ENCODE measurements at places on chromosomes 2 and 18.

DNA sequence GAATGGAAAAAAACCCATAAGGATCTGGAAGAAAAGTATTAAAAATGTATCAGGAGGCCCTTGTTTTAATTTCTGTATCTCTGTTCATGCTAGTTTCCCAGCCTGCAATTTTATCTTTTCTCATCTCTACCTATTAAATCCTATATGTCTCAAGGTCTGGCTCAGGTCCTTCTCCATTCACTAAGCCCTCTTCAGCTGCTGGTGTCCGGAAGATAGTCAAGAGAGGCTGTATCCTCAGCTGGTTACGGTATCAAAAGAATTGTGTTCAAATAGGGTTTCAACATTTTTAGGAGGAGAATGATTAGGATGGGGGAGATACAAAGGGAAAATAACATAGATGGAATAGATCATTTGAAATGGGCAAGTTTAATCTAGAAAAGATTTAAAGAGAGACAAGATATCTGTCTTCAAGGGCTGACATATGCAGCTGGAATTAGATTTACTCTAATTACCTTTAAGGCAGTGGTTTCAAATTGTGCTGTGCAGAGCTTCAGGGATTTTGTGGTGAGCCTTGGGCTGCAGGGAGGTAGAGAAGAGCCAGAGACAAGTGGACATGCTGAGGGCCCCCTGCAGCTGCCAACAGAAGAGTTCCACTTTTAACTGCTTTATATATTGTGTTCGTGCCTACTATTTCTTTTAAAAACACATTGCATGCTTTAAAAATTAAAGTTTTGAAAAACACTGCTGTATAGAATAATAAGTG is 24.1 kb downstream of the GREB1L start:
- no peak for DNase-seq

DNA sequence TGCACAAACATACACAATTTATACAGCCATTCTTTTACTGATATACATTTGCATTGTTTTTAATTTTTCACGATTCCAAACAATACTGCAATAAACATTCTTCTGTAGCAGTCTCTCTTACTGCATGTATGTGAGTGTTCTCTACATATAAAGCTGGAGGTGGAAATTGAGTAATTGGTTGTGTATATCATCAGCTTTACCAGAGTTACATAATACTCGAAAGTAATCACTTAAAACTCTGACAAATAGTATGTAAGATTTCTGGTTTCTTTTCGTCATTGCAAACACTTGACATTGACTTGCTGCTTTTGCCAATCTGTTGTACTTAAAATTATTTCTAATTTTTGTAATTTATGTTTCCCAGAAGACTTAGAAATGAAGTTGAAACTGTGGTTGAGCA is 110.2 kb downstream of the TDRD15 start:
- no peak for DNase-seq

- DNase-seq, result no peak
These were observed 159.8 kb downstream of the TAF4B start for GRCh38 chr18:26386002-26386401.

GRCh38 chr2:110853516-110853915 is 121.1 kb downstream of the ACOXL start:
- peak; percentile 67 for DNase-seq

GRCh38 chr2:24258718-24259117 is 83.9 kb downstream of the FAM228A start:
- no peak for DNase-seq

- DNase-seq, result no peak
These were observed 17.6 kb upstream of the PDIA6 start for GRCh38 chr2:10830203-10830602.

GRCh38 chr18:45163871-45164270 is 451.4 kb upstream of the SLC14A2 start:
- no peak for DNase-seq

GRCh38 chr18:42255908-42256765 is 301.1 kb downstream of the PIK3C3 start:
- DNase-seq, result no peak

DNA sequence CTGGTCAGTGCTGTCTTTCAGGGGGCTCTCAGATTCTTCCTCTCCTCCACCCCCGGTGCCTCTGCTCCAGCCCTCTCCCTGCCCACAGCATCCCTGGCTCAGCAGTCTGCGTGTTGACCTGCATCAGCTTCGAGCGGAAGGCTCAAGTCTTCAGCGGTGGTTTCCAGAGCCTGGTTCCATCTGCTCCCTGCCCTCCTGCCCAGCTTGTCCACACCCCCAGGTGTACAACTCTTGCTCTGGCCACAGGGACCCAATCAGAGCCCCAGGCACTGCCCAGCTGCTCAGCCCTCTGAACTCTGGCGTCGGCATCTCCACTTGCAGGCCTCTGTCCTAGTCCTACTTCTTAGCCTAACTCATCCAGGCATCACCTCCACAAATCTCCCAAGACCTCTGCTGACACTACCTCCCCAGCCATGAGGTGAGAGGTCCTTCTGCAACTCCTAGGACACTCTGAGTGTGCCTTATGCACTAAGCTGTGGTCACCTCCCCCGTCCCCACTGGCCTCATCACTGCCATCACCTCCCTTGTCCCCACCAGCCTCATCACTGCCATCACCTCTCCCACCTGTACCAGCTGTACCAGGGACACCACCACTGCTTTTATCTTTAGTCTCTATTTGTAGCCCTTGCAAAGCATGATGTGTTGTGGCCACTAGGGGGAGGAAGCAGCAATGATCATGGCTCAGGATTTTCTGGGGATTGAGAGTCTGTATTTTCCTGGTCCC is 60.9 kb downstream of the EDAR start:
- DNase-seq, result peak; percentile 42

GRCh38 chr2:8659092-8659734 is 22.6 kb upstream of the ID2 start:
- no peak for DNase-seq

DNA sequence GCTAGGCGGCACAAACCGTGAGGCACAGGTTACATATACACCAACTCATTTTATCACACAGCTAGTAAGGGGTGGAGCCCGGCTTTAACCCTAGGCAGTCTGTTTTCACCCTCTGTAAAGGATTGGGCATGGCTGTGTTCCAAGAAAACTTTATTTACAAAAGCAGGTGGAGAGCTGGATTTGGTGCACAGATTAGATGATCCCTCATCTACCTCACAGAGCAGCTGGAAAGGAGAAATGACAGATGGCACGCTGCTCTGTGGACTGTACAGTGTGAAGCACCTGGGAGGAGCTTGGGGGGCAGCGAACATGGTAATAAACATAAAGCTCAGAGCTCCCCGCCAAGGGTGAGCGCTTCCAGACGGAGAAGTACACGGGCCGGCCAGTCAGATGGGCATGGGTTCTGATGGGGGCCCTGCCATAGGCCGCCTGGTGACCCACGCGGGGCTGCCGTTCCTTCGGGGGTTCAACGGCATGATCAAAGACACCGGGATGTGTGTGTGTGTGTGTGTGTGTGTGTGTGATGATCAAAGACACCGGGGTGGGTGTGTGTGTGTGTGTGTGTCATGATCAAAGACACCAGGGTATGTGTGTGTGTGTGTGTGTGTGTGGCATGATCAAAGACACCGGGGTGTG is 862 bp upstream of the TMEM177 start:
- peak; percentile 13 for DNase-seq

DNA sequence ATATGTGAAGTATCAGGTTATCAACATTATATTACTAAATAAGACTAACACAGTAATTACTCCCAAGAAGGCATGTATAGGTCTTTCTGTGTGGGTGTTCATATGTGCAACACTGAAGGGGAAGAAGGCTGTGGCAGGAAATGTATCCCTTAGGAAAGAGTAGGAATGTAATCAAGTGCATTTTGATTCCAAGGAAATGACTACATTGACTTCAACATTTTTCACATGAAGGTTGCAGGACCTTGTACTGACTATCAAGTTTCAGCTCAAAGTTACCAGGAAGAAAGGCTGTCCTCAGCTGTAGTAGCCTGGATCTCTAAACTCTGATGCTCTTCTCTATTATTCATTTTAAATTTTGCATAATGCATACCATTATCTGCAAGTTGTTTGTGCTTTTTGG is 680.8 kb downstream of the NYAP2 start:
- DNase-seq, result no peak

DNA sequence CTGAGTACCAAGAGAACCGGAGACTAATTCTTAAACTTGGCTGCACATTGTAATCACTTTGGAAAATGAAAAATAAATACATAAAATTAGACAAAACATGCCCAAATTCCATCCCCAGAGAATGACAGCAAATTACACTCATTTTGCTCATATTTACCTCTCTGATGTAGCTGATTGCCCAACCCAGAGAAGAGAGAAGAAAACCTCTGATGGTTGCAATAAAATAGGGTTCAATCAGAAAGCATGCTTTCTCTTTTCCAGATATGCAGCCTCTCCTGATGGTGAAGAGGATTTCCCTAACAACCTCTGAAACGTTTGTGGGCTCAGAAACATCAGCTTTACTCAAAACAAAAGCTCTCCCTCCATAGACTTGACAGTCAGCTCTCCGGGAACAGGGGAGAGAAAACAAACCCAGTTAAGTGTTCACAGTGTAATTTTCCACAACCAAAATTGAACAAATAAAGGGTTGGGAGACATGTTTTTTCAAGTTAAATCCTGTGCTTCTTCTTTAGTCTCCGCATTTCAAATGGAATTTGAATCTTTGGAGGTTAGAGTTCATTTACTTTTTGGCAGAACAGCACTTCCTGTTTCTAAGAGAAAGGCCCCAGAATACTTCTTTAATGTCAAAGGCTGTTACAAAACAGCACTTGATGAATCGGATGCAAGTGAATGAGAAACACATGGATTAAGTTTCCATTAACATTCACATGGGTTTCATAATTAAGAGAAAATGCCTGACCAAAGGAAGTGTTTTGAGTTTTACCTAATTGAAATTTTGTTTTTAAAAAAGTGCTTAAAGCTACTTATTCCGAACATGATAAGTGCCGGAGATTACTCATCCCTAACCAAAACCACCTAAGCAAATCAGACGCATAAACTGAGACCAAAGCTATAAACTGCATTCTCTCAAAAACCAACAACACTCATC is 570.1 kb upstream of the SYT4 start:
- DNase-seq, result no peak

DNA sequence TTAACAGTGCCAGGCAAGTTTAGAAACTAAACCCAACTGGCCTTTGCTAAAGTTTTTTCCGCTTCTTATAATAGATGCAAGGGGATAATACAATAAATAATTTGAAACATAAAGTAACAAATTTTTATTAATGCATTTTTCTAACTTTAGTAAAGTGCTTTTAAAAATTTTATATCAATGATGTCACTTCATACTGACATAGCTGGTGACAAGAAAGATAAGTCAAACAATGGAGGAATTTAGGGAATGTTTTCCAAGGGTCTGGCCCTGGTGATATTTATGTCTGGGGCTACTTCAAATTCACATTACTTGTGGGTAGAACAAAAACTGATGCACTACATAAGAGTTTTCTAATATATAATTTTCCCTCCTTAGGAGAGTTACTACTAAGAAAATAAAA is 61.2 kb upstream of the CBLN2 start:
- DNase-seq, result no peak

DNA sequence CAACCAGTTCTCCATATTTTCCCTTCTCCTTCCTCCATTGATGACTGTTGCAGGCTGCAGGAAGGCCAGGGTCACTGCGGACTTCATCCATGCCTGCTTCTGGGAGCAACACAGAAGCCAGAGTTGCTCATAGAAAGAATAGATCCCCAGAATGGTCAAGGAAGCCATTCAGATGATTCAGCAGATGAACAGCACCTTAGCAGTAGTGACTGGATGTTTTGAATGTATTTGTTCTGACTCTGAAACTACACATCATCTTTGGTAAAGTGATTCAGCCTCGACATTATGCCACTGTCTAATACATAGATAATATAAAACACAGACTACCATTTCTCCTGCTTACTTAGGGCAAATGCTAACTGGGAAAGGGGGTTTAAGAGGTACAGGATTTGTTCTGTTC is 411.6 kb downstream of the RND3 start:
- no peak for DNase-seq

DNA sequence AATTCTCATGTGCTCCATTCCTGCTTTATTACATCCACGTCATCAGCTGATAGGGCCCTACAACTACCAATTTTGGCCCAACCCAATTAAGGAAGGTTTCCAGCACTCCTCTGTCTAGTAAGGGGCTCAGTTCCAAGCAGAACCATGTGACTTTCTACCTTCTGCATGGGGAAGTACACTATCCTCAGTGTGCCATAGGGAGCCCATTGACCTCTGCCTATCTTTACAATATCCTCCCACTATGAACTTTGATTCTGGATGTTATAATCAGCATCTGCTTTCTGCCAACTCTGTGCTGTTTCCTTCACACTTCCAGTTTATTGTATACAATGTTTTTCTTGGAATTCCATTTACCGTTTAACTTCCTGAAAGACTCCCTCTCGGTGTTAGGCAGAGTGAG is 53.9 kb upstream of the GCFC2 start:
- DNase-seq, result no peak

DNA sequence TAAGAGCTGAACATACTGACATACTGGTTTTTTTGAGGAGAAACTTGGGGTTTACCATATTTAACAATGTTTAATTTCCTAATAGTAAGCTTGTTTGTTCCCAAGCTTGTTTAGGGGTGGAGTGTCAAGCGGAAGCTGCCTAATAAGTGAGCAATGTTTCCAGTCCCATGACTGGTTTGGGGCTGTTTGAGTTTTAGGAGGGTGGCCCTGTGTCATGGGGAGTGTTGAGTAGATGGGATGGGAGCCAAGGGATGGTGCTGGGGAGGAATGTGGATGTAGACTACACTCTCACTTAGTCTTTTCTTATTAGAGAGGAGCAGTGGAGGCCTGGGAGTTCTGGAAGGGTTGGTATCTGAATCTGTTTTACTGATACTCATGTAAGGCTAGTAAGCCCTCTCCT is 128.5 kb downstream of the TANC1 start:
- DNase-seq, result no peak

- DNase-seq, result no peak
These were observed 158.6 kb downstream of the AQP4 start for GRCh38 chr18:26706911-26707351.

GRCh38 chr2:158600155-158600802 is 143.5 kb downstream of the PKP4 start:
- DNase-seq, result no peak

- DNase-seq, result no peak
These were observed 26.6 kb upstream of the SLC14A2 start for GRCh38 chr18:45588376-45589355.

DNA sequence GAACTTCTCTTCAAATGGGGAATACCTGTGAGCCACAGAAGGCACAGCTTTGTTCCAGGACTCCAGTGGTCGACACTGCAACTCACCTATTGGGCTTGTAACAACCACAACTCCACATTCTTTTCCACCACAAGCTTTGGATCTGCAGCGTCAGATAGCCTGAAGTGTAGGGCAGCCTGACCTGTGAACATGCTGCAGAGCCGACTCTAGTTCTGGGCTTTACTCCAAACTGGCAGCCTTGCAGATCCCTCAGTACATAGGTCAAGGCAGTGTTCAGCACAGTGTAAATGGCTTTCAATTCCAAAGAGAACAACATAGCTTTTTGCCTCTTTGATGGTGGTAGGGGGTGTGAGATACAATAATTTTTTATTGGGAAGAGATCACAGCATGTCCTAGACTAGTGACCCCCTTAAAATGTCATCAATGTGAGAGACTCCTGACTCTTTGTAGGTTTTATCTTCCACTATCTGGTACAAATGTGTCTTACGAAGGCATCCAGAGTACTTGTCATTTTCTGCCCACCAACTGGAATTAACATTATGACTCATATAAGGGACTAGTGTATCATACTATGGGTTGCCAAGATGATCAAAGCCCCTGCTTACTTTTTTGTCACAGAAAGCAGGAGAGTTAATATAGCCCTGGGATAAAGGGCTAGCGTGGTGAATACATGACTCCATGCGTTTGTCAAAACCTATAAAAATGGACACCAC is 149.8 kb downstream of the COPS8 start:
- DNase-seq, result no peak

Data from NAMALWA (cell line).